Right atrium auricular region (tissue), 2 donors: ENCODE measurements at places on chromosomes 16 and 17.

DNA sequence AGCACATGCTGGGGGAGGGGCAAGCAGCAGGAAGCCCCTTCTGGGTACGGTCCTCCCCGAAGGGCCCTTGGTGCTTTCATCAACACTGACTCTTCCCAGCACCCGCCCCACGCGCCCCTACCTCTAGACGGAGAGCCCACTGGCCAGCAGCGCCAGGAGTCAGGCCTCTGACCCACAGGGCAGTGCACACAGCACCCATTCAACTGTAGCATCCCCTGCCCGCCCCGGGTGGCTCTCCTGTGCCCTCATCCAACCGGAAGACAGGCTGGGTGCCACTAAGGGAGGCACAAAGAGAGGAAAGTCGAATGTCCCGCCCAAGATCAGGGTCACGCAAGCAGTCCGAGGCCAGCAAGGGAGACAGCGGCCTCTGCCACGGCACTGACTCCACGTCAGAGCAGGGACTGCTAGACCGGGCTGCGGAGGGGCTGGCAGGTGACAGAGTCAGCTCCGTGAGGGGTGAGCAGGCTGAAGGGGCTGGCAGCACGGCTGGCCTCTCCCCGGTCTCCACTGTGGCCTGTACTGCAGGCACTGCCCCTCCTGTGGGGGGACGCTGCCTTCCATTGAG, 9.8 kb downstream of the MSRB1 start:
- H3K4me3 ChIP-seq = no peak overlapping the region
- H3K36me3 ChIP-seq = peaks cover 7% of the 10 kb centered on the region
- no peak for DNase-seq
- H3K4me1 ChIP-seq = peaks cover 12% of the 10 kb centered on the region
- H3K27ac ChIP-seq = no peak overlapping the region
- no peaks in the 10 kb centered on the region for H3K27me3 ChIP-seq

DNA sequence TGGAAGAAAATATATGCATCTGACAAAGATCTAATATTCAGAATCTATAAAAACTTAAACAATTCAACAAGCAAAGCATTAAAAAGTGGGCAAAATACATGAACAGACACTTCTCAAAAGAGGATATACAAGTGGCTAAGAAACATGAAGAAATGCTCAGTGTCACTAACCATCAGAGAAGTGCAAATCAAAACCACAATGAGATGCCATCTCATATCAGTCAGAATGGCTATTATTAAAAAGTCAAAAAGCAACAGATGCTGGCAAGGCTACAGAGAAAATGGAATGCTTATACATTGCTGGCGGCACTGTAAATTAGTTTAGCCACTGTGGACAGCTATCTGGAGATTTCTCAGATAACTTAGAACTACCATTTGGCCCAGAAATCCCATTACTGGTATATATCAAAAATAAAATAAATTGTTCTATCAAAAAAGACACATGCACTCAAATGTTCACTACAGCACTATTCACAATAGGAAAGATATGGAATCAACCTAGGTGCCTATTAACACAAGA, 179.5 kb downstream of the PCTP start:
- H3K4me1 ChIP-seq = no peaks in the 10 kb centered on the region
- H3K27me3 ChIP-seq = no peaks in the 10 kb centered on the region
- H3K27ac ChIP-seq = no peak overlapping the region
- H3K36me3 ChIP-seq = no peaks in the 10 kb centered on the region

- no peaks in the 10 kb centered on the region for H3K36me3 ChIP-seq
- H3K4me3 ChIP-seq = no peak overlapping the region
- DNase-seq = no peak
- H3K27me3 ChIP-seq = no peaks in the 10 kb centered on the region
- no peaks in the 10 kb centered on the region for H3K4me1 ChIP-seq
These were observed 47.8 kb downstream of the MEOX1 start for GRCh38 chr17:43613917-43614316.

DNA sequence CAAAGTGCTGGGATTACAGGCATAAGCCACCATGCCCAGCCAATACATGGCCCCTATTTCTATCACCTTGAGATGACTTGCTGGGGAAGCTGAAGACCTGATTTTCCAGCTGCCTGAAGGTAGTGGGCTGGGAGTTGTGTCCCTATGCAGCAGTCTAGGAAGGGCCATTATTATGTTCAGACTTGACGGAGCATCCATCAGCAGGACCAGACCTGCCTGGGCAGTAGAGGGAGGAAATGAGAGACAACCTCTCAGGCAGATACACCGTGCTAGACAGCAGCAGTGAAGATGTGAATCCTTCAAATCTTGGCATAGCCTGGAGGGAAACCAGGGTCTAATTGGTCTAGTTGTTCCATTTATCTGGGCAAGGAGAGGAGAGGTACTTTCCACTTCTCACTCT, 35.6 kb upstream of the PHOSPHO1 start:
- no peak for DNase-seq
- no peak overlapping the region for H3K4me3 ChIP-seq
- H3K27me3 ChIP-seq = no peaks in the 10 kb centered on the region
- no peak overlapping the region for H3K27ac ChIP-seq

GRCh38 chr16:24174957-24175356, 81.2 kb upstream of the CACNG3 start:
- no peaks in the 10 kb centered on the region for H3K36me3 ChIP-seq
- H3K4me1 ChIP-seq = no peaks in the 10 kb centered on the region
- no peak overlapping the region for H3K27ac ChIP-seq
- DNase-seq = no peak
- no peaks in the 10 kb centered on the region for H3K27me3 ChIP-seq

- H3K27ac ChIP-seq = no peak overlapping the region
- H3K4me1 ChIP-seq = no peaks in the 10 kb centered on the region
- H3K4me3 ChIP-seq = no peak overlapping the region
- H3K36me3 ChIP-seq = no peaks in the 10 kb centered on the region
- no peak for DNase-seq
These were observed 41.6 kb upstream of the TNRC6C start for GRCh38 chr17:77916703-77917481.

- no peak overlapping the region for H3K4me3 ChIP-seq
- no peak overlapping the region for H3K27ac ChIP-seq
- no peaks in the 10 kb centered on the region for H3K27me3 ChIP-seq
- no peak for DNase-seq
These were observed 72.0 kb downstream of the CNGB1 start for GRCh38 chr16:57898961-57899360.

DNA sequence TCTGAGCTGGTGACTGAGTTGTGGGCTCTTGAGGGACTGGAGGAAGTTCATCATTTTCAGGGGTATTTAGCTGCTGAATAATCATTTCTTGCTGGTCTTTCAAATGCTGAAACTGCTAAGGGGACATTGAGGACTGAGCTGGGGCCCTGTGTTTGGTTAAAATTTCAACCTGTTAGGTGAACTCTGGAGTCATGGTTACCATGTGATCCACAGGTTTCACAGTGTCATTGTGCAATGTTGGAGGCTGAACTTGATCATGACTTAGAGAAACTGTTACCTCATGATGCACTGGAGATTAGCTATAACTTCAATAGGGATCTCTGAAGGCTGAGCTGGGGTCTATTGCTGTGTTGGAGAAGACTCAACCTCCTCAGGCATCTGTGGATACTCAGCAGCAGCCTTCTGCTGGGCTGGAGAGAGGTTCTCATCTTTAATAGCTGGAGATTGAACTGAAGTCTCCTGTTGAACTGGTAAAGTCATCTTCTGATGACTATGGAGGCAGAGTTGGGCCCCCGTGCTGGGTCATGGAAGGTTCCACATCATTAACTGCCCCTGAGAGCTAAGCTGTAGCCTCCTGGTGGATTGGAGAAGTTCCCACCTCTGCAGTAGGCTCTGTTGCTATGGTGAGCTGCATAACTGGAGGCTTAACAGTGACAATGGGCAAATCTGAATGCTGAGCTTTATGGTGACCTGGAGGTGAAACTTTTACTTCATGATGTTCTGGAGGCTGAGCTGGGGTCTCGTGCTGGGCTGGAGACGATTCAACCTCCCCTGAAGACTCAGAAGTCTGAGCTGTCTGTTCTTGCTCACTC, 15.2 kb downstream of the RDM1 start:
- no peaks in the 10 kb centered on the region for H3K27me3 ChIP-seq
- no peaks in the 10 kb centered on the region for H3K36me3 ChIP-seq
- H3K27ac ChIP-seq = no peak overlapping the region
